AG09319 (cell line): ENCODE measurements at places on chromosomes 12 and 14.

GRCh38 chr14:81312289-81312876 lies 87.7 kb downstream of the STON2 start:
- no peak for DNase-seq

DNA sequence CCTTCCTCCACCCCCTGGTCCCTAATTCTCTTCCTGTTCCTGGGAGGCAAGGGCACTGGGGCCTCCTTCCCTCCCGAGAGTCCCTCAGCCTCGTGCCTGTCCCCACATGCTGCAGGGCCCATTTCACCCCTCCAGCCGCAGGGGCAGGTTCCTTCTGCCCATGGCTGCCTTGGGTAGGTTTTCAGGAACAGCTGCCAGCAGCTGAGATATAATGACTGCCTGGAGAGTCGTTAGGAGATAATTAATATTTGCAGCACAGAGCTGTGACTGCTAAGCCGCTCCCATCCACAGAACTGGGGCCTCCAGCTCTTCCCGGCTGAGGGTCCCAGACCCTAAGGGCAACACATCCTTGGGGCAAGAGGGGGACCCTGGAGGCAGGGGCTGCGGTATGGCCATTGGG lies 211.9 kb upstream of the LHX5 start:
- DNase-seq: no peak

GRCh38 chr12:101414533-101415119 lies 7.1 kb upstream of the ARL1 start:
- peak; percentile 44 for DNase-seq

DNA sequence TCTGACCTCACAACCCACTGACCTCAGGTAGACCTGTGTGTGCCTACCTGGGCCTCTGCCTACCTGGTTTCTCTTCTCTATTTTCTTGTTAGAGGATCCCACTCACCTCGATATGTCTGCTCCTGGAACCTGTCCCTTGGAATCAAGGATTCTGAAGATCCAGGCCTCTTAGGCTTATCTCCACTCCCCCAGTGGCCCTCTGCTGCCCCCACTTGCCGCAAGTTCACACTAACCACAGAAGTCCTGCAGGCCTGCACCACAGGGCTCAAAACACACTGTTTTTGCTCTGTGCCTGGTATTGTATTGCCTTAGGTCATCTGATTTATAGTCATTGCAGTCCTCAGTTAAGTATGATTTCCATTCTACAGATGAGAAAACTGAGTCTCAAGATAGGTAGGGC lies 15.3 kb upstream of the NRXN3 start:
- DNase-seq: no peak

GRCh38 chr14:96052541-96053247 lies 13.5 kb downstream of the C14orf132 start:
- no peak for DNase-seq

GRCh38 chr12:123421314-123421713 lies 15.2 kb downstream of the RILPL2 start:
- no peak for DNase-seq

DNA sequence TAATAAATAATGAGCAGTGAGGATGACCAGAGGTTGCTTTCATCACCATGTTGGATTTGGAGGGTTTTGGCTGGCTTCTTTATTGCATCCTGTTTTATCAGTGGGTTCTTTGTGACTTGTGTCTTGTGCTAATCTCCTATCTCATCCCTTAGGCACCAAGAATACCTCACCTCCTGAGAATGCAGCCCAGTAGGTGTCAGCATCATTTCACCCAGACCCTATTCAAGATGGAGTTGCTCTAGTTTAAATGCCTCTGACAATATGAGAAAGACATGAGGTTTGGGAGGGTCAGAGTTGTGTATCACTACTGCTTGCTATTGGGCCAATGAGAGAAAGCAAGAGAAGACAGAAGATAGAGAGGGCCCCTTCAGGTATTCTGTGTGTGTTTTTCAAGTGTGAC lies 592.2 kb downstream of the ETNK1 start:
- no peak for DNase-seq

GRCh38 chr14:73859145-73859544 lies 7.5 kb downstream of the PTGR2 start:
- no peak for DNase-seq

DNA sequence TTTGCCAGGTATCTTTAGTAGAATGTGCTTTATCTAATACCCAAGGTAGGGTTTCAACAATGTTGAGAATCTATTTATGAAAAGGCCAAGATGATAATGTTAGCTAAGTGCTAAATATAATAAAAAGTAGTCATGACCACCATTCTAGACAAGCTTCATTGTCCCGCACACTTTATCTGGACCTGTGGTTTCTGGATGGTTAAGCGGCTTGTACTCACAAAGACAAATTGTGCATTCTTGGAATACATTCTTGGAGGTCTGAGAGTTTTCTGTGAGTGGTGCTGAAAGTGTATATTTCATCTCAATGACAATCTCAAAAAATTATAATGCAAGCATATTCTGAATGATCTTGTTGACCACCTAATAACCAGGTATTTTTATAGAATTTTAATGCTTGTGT lies 646.9 kb downstream of the DIO2 start:
- no peak for DNase-seq

- peak; percentile 45 for DNase-seq
These were observed 25.0 kb downstream of the CFAP54 start for GRCh38 chr12:96514328-96514727.

GRCh38 chr14:51439896-51440295 lies 199.8 kb downstream of the TMX1 start:
- no peak for DNase-seq

GRCh38 chr12:101759396-101760047 lies 20.3 kb upstream of the SYCP3 start:
- no peak for DNase-seq

GRCh38 chr12:119671070-119671469 lies 3.1 kb downstream of the PRKAB1 start:
- DNase-seq: no peak

DNA sequence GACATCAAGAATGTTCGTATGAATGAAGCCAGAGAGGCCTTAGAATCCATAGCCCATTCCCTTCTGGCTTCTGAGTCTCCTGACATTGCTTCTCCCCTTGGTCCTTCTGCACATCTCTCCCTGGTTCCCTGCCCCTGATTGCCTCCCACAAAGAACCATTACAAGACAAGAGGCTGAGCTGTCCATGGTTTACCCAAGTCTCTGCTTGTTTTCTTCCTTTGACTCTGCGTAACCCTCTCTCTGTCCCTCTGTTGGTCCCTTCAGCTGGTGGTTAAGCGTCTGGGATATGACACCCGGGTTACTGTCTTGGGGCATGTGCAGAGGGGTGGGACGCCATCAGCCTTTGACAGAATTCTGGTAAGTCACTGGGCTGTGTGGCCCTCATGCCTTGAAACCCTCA lies 15.9 kb downstream of the PFKM start:
- DNase-seq: no peak

DNA sequence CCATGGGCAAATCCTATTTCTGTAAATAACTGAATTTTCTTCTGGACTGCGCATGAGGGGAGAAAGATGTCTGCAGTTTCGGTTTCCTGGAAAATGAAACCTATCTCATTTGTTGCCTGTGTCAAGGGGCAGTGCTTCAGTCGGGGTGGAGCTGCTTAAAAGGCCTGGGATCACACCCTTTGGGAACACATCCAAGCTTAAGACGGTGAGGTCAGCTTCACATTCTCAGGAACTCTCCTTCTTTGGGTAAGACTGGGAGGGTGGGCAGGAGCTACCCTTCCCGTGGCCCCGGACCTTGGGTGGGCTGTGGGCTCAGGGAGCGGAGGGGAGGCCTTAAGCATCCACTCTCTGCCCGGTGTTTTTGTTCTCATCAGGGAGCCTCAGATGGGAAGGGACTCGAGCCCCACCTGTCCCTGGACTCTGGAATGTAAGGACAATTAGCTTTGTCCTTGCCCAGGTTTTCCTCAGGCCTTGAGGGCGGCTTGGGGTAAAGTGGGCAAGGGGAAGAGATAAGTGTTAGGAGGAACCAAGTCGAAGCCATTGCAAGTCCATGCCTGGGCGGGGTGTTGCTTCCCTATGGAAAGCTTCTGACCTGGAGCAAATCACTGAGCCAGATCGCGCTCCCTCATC lies at the start of gene IFI27:
IFI27 (plus strand) TSS at position 185 of the 630 bp plus-strand sequence.
- DNase-seq: peak; percentile 54

DNA sequence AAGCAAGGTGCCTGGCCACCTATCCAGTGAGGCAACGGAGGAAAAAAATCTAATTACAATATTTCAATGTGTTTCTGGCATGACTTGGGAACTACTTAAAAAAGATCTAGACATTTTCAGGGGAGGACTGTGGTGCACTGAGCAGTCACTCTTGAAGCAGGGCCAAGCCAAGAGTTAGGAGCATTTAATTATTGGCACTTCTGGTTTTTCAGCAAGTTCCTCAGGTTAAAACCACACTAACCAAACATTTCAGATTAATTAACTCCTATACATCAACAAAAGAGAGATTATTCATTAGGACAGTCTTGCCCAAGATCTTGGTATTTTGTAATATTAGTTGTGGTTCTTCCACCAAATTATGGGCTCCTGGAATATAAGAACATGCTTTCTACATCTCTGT lies 25.6 kb downstream of the PRKAB1 start:
- DNase-seq: no peak

DNA sequence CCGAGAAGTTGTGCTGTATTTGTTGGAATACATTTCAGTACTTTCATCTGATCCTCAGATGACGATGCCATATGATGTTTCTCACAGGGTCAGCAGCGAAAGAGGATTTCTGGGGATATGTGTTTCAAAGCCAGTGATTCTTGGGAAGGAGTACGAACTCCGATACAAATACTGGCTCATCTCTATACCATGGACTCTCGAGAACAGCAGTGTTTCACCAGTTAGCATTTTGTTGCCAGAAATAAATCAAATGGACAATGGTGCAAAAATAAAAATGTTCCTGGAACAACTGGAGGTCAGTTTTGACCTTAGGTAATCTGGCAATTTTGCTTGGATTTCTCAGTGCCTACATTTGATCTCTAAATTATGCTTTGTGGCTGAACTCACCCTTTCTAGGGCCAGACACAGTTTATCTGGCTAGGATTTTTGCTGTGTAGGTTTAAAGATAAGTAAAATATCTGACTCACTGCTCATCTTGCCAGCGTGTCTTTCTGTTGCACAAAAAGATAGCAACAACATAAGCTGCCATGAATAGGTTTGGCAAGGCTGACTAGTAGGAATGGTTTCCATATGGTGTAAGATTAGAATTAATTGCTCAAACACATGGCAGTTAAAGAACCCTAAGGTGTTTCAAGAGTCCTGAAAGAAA lies 11.0 kb upstream of the MGP start:
- DNase-seq: peak; percentile 35

- no peak for DNase-seq
These were observed 133.1 kb downstream of the DAAM1 start for GRCh38 chr14:59321626-59321949.

GRCh38 chr14:81211844-81212243 lies 8.9 kb downstream of the GTF2A1 start:
- no peak for DNase-seq

DNA sequence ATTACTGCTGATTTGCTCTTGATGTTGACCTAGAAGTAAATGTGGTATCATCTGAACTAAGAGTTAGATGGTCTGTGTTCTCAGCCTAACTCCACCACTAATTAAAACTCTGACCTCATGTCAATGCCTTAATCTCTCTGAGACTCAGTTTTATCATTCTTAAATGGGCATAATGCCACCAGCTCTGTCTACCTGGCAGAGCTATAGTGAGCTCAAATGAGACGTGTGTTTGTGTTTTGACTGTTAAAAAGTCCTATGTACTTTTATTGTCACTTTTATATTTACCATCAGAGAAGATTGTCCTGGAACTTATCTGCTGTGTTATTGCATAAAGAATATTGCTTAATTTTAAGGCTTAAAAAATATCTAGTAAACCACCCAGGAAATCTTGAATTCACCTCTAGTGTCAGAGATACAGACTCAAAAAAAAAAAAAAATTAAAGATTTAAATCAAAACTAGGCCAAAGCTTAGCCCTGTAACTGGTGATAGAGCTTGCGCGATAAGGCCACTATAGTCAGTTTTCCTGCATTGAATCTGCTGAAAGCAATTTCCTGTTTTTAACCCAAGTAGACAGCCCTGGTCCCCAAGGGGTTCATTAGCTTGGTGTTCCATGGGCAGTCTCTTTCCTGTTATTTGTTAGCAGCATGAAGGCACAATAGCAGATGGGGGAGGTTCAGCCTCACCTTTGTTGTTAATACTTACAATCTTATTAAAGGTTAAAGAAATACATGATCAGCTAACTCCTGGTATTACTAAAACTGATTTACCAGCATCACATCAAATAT lies 261.8 kb downstream of the ATP23 start:
- no peak for DNase-seq
